ENCODE measurements at places on chromosomes 5 and 9. TPM values are rescaled to one million over a fixed set of nuclear protein-coding genes. Genes with fewer than 3 reads are reported as not detected.

IL3 gene
- not detected for polyA plus RNA-seq

GRCh38 chr5:138979684-138980280, 104.6 kb upstream of the LRRTM2 start:
- DNase-seq, result no peak

- peak; percentile 55 for DNase-seq
Measured at GRCh38 chr9:133701321-133701980, 36.7 kb downstream of the SARDH start.

DNA sequence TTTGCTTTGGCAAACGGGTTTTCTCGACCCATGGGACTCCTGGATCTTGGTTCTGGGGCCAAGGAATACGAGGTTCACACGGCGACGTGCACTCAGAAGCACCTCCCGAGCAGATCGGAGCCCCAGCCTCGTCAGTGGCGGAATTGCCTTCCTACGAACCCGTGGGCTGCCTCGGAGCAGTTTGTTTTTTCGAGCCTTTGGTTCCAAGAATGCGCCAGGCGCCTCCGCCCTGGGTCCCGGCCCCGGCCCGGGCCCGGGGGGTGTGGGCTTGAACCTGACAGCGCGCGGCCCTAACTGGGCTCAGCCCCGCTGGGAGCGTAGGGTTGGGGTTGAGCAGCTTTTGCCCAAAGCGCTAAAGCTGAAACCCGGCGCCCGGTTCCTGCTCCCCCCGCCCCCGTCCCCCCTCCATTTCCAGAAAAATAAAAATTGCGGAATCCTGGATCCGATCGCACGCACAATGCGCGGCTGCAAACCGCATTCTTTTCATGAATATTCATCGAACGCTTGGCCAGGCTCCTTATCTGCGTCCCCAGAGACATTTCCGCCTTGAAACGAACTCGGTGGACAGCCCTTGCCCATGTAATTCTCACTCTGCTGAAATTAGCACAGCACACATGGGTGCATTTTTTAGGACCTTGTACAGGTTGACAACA, 1.0 kb downstream of the BASP1 start:
- peak; percentile 70 for DNase-seq

DNA sequence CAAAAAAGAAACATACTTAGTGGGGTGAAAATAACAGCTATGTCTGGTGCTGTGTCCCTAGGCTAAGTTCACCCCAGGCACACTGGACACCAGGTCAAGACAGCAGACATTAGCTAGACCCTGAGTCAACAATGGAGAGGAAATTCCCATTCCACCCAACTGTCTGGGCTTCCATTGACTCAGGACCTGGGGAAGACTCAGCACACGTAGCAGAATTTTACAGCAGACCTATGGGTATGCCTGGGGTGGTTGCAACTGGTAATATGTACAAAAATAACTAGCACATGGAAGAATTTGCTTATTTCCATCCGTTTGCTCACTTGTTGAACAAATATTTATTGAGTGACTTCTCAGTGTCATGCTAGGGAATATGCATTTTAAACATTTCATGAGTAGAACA, 117.0 kb downstream of the GAS1 start:
- no peak for DNase-seq

GRCh38 chr5:57736716-57737115, 254.1 kb upstream of the ACTBL2 start:
- DNase-seq, result no peak

GRCh38 chr9:71073494-71073893, 47.9 kb downstream of the TRPM3 start:
- no peak for DNase-seq

DNA sequence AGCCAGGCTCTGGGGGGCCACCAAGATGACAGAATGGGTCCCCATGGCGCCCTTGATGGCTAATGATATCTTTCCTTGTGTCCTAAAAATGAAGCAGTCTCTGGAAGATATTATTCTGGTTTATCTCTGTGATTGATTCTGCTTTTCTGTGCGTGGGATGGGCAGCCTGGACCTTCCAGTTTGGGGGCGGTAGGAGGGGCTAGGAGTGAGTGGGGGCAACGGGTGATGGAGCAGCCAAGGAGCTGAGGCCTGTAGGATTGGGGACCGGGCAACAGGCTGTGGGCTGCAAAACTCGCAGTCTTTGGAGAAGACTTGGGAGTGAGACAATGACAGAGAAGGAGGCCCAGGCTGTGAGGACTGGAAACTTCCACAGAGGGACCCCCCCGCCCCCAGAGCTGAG, 8.8 kb downstream of the PRRX2 start:
- no peak for DNase-seq

- DNase-seq, result no peak
Measured at GRCh38 chr5:14148890-14149671, 5.9 kb downstream of the TRIO start.

GRCh38 chr5:40798801-40799210, 632 bp upstream of the PRKAA1 start:
- no peak for DNase-seq

TEX48 gene
- not detected for polyA plus RNA-seq

GRCh38 chr5:27315363-27316270, 277.2 kb upstream of the CDH9 start:
- no peak for DNase-seq

DNA sequence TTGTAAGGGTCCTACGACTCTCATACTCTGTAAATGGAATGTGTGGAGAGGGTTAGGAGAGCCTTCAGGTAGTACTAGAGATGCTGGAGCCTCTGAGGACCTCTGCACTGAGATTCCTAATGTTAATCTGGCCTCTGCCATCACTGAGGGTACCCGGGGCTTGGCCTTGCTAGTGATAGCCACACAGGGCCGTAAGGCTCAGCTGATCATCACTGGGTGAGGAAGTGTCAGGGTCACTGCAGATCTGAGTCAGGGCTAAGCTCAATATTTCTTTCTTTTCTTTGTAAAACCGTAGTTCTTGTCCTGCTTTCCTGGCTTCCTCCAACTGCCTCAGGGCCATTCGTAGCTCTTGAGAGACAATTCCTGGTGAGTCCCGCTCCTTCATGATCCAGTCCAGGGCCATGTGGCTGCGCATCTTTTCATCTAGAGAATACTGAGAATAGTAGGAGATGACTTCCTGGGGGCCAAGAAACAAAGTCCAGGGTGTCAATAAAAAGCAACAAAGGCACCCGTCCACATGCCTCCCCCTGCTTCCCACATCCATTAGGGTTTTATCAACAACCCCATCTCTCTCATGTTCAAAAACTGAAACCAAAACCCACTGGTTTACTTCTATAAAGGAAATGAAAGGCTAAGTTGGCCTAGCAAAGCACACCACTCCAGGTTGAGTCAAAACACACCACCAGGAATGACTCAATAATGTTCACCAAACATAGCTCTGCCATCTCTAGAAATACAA, 47.7 kb downstream of the LIX1 start:
- no peak for DNase-seq

DNA sequence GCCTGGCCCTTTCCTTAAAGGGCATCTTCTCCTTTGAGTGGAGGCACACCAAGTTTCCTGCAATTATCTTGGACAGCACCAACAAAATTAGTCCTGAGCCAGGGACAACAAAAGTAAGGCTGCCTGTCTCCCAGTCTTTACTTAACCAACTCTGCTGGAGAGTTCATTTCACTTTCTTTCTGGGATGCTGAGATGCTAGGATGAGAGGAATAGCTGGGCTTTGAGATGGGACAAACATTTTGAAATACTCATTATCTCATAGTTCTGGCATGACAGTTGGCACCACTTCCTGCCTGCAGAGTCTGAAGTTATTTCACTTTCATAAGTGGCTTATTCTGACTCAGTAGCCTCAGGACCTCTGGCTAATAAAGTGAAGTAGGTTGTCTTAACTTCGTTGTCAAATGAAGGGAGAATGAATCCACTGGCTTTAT, 157.0 kb downstream of the C9orf152 start:
- no peak for DNase-seq

DNA sequence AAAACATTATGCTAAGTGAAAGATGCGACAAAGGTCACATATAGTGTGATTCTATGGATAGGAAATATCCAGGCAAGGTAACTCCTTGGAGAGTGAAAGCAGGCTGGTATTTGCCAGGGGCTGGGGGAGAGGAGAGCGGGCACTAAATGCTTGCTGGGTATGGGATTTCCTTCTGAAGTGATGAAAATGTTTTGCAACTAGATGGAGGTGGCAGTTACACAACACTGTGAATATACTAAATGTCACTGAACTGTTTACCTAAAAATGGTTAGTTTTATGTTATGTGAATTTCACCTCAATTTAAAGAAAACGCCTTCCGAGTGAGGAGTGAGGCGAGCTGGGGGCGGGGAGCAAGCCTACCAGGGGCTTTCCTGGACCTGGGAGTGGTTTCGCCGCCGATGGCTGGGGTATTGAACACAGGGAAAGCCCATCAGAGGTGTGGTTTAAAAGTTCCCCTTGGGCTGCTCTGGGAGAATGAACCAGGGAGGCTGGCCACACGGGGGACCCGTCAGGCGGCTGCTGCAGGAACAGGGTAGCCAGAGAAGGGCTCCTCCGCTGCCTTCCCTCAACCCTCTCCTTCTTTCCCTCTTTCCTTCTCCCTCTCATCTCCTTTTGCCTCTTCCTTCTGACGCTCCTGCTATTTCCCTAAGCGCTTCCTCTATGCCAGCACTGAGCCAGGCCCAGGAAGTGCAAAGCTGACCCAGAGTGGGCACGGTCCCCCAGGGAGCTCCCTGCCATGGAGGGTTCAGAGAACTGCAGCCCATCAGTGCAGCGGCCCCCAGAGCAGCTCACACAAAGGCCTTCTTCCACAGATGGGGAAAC, 4.9 kb downstream of the AKNA start:
- peak; percentile 66 for DNase-seq

GRK6 gene
- 7.4 TPM for polyA plus RNA-seq

DNA sequence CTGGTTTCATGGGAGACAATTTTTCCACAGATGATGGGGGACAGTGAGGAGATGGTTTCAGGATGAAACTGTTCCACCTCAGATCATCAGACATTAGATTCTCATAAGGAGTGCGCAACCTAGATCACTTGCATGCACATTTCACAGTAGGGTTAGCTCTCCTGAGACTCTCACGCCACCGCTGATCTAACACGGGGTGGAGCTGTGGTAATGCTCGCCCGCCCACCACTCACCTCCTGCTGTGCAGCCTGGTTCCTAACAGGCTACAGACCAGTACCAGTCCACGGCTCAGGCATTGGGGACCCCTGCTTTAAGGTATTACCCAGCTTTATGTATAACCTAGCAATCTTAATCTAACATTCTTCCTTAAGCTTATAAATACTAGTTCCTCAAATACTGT, 35.6 kb downstream of the TTC39B start:
- DNase-seq, result no peak

DNA sequence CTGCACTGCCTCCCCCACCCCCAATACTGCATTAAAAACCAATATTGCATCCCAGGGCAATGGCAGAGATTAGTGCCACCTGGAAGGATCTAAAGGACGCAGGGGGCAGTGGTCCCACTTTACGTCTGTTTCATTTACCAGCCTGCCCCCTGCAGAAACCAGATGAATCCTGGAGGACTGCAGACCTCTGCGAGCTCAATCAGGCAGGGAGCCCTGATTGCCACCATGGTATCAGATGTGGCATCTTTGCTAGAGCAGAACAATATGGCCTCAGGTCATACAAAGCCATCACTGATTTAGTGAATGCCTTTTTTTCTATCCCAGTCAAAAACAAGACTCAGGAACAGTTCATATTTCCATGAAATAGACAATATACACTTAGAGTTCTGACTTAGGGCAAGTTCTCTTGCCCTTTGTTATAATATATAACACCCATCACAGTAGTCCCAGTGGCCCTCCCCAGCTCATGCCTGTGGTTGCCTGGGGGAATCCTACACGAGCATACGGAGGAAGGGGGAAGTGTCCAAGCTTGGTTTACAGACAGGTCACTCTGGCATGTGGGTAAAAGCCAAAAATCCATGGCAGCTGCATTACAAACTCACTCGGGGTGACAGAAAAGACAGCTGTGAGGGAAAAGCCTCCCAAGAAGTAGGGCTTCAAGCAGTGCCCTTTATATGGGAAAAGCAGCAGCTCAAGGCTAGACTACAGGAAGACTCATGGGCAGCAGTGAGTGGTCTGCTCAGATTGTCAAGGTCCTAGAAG, 85.1 kb downstream of the MED27 start:
- no peak for DNase-seq

PCDHB11 gene
- 0.48 TPM for polyA plus RNA-seq

DNA sequence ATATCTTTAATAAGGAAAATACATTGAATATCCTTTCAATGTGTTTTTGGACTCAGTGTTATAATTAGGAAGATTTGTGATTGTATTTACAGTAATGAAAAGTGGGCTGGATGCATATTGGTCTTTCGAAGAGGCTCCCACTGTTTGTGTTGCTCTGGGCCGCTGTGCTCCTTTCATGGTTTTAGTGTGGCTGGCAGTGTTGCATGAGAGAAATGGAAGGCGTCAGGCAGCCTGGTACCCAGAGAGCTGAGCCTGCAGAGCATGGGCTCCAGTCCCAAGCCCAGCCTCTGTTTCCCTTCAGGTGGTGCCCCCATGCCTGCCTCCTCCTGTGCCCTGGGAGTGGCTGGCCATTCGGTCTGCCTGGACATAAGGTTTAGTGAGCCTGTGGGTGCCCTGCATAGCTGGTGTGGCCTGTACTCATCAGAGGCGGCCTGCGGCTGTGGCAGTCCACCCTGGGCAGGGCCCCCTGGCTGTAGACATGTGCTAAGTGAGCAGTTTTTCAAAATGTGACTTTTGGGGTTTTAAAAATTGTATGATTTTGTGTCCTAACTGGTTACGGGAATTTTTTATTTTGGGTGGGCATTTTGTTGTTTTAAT, 27.4 kb upstream of the FAM120AOS start:
- peak; percentile 58 for DNase-seq

- DNase-seq, result peak; percentile 59
Measured at GRCh38 chr5:97098922-97099321, 43.5 kb downstream of the LIX1 start.

- no peak for DNase-seq
Measured at GRCh38 chr5:74365723-74366122, 274.8 kb downstream of the ENC1 start.

- no peak for DNase-seq
Measured at GRCh38 chr9:87898151-87898550, 15.5 kb downstream of the SPATA31E1 start.

DNA sequence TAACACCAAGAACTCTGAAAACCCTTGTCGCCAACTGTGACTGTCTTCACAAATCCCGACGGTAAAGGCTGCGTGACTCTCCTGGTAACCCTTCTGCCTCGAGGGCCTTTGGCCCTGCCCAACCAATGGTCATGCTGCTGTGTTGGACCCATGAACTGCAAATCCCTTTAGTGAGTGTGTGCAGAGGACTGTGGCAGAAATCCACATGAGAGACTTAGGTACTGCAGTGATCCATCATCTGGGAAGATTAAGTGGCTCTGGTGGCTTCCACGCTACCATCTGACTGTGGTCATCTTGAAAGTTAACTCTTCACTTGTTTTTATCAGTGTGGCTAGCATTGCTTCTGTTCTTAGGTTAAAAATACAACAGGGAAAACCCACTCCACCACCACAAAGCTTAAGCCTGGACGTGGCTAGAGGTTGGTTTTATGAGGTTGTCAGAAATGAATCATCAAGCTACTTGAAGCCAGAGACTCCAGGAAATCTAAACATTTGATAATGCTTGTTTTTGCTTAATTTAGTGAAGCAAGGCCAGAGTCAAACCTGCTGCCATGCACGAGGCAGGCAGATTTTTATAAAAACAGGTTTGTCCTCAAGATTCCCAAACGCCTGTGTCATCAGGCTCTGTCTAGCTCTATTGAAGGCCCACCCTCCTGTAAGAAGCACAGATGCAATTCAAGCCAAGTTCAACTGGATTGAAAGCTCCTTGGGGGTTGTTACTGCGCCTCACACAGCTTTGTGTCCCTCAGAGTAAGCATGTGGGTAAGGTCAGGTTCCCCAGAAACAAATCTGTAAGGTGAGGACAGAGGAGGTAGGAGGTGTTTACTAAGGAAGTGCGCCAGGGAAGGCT, 52.7 kb upstream of the ERCC6L2 start:
- DNase-seq, result no peak

PPP6C gene
- polyA plus RNA-seq, result 19.8 TPM

GRCh38 chr9:84600739-84601138, 68.8 kb upstream of the NTRK2 start:
- DNase-seq, result no peak
